CD4-positive, alpha-beta T cell treated with Interleukin-15 for 4 hours (primary cell): ENCODE measurements at places on chromosomes 7 and 10.

GRCh38 chr7:133560900-133561299 lies 308.0 kb downstream of the EXOC4 start:
- DNase-seq, result no peak

DNA sequence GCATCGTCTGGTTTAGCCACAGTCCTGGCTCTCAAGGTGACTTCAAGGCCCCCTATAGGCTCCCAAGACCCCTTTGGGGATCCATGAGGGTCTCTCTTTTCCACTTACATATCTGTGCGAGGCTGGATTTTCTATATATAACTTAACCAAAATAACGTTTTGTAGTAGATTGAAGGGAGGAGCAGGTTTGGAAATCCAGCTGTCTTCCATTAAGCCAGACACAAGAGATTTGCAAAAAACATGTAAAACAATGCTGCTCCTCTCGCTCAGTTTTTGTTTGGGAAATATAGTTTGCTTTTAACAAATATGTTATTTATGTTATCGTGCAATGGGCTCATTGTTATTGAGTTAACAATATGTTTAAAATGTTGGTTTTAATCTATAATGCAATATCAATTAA lies 811.2 kb downstream of the TYW1 start:
- DNase-seq, result no peak

DNA sequence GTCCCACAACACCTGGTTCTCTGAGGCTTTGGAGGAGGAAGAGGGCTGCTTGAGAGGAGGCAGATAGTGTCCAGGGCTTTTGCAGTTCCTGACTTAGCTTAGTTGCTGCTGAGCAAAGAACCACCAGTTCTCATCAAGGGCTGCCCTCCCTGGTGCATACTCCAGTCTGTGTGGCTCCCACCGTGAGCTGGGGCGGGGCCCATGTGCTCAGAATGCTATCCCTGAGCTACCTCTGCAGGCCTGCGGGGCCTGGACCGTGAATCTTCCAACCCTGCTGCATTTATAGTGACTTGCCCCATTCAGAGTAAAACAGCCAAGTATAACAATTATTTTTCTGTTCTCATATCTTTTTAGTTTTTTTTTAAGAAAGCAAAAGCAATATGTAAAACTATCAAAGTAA lies 49.2 kb downstream of the TACR2 start:
- no peak for DNase-seq

DNA sequence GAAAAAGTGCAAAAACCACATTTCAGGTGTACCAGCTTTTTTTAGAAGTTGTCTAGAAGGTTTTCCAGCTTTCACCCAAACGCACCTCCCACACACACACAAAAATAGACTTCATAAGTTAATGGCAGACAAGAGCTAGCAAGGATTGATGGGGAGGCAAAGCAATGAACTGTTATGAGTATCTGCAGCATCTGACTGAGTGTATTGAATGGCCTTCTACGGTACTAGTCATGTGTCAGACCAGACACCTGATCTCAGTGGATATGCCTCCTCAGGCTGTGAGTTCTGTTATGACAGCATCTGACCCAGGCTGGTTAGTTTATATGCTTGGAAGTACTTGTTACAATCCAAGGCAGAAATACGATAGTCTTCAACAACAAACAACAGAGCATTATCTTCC lies 406.1 kb upstream of the AUTS2 start:
- no peak for DNase-seq

DNA sequence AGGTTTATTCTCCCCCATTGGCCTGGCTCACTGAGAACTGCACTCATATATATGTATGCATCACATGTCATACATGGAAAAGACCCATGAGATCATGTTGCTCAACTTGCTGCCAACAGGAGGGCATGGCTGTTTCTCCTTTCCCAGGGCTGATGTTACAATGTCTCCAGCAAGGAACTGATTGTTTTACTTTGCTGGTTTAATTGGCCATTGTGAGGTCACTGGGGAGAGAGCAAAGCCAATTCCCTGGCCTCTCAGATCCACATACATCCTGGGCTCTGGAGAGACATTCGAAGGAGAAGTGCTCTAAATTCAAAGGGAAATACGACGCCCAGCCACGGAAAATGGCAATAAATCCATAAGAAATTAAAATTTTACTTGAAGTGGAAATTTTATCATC lies 287.8 kb downstream of the WDR11 start:
- no peak for DNase-seq

DNA sequence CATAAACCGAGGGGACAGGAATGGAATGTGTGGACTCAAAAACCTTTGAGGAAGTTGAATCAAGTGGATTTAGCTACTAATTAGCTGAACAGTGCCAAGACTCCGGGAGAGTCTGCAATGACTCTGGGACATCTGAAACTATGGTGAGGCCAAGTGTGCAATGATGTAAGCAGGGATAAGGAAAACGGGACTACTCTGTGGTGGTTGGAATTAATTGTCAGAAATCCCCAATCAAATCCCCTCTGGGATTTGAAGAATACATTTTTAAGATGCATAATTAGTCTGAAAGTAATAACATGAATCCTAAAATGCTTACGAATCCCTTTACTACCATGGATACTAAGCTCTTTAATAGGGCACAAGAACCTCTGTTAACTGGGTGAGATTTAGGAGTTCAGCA lies 602.8 kb downstream of the NRG3 start:
- DNase-seq, result no peak

DNA sequence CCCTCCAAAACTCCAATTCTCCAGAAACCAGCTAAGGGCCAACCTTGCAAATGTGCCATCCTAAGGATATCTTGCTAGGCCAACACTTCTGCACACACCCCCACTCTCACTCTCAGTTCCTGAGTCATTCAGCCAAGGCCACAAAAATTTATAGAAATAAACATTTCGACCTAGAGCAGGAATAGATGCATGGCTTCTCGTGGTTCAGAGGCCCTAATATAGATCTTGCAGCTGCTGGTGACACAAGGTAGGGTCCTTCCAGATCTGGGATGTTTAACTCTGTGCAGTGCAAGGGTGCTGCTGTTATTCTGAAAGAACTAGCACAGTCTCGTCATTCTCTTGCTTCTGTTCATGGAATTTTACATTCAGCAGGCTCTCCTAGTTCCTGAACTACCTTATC lies 369.3 kb downstream of the CALN1 start:
- DNase-seq, result no peak
